Adipocyte (in vitro differentiated cells): ENCODE measurements at places on chromosomes 12 and 14.

DNA sequence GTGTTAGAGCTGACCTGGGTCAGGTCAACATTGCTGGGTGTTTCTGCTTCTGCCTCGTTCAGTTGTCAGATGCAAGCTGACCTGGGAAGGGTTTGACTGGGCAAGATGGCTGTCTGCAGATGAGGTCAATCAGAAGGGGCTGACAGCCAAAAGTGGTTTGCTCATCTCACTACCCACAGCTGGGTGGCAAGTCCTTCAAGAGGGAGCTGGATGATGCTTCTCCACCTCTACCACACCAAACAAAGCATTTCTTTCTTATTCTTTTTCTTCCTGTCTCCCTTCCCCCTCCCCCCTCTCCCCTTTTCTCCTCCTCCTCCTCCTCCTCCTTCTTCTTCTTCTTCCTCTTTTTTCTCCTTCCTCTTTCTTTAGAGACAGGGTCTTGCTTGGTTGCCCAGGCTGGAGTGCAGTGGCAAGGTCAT is 268.2 kb upstream of the PLEKHG7 start:
- DNase-seq: no peak

DNA sequence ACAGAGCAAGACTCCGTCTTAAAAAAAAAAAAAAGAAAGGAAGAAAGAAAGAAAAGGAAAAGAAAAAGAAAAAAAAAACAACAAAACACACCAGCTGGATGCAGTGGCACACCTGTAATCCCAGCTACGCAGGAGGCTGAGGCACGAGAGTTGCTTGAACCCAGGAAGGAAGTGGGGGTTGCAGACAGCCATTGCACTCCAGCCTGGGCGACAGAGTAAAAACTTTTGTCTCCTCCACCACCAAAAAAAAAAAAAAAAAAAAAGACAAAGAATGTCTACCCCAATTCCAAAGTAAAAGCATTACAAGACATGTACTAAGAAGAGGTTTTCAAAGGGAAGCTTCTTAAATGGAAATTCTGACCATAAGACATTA is 53.4 kb downstream of the HNRNPC start:
- DNase-seq: no peak

DNA sequence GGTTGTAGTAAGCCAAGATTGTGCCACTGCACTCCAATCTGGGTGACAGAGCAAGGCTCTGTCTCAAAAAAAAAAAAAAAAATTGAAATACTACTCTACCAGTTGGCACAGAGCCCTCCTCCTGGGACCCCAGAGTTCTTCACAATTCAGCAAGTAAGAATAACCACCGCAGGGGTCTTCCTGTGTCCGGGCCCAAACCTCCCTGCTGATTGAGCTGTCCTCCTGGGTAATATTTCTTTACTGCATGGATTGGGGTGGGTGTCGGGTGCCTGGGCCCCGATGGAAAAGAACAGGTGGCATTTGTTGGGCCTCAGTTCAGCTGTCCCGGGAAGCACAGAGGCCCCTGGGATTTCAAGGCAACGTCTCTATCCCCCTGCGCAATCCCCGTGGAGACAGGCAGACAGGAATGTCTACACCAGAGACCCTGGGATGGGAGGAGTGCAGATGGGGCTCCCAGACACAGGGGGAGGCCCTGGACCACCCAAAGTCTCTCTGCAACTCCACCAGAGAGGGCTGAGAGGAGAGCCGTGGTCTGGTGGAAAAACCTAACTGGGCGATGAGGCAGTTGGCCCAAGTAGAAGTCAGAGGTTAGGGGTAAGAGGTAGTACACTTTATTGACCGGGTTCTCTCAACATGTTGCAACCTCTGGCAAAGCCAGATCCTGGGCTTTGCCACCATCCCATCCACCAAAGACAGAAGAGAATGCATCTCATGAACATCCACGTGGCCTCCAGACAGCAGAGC is 32.7 kb upstream of the VPS37B start:
- no peak for DNase-seq

GRCh38 chr14:35866595-35867279 is 40.6 kb downstream of the BRMS1L start:
- no peak for DNase-seq

DNA sequence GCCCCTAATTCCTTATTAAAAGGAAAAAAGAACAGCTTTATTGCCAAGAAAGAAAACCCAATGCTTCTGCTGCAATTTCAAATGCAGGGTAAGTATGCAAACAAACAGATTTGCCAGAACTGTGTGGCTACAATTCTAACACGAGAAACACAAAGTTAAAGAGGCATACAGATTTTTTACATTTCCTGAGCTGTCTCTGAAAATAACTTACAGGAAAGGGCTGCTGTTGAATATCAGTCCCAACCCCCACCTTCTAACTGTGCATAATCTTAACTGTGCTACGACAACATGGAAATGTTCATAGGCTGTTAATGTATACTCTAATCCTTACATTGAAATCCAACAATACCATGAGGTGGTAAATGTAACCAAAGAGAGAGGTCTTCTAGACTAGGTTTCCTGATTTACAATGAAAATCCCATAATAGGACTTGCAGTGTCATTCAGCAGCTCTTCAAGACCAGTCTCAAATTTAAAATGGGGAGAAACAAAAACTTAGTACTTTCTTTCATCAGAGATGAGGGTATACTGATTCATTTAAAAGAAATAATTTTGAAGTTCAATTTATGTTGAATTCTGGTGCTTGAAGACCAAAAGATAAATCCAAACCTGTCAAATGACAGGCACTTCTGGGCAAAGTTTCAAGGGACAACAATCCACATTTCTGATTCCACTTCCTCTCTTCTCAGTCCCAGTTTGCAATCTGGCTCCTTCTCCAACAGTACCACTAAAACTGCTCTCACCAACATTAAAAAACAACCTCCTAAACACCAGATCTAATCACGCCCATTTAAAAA is 14.4 kb downstream of the FGD6 start:
- no peak for DNase-seq

GRCh38 chr14:88919502-88919901 is 95.1 kb downstream of the TTC8 start:
- DNase-seq: no peak

- DNase-seq: no peak
Observed at GRCh38 chr14:105867961-105868599, 341.7 kb downstream of the TMEM121 start.

- peak; percentile 74 for DNase-seq
Observed at GRCh38 chr12:46553266-46553665, 180.7 kb upstream of the SLC38A2 start.

GRCh38 chr12:99745121-99745520 is 97.6 kb downstream of the GARIN6 start:
- peak; percentile 76 for DNase-seq

- no peak for DNase-seq
Observed at GRCh38 chr12:117646520-117646919, 285.1 kb upstream of the NOS1 start.

GRCh38 chr12:117476341-117476740 is 114.9 kb upstream of the NOS1 start:
- no peak for DNase-seq

- no peak for DNase-seq
Observed at GRCh38 chr14:103581954-103582703, 19.4 kb downstream of the COA8 start.

DNA sequence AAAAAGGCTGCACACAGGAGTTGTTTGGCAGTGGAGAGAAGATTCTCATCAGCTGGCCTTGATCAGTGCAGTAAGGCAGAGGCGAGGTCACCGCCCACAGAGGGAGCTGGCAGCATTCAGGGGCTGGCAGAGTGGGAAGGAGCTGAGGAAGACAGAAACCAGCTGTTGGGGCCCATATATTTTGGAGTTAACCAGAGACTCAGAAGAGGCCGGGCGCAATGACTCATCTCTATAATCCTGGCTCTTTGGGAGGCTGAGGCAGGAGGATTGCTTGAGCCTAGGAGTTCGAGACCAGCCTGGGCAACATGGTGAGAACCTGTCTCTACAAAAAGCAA is 17.7 kb downstream of the SMCO2 start:
- peak; percentile 60 for DNase-seq

GRCh38 chr14:26180221-26180620 is 417.6 kb downstream of the NOVA1 start:
- no peak for DNase-seq

GRCh38 chr12:47020211-47020821 is 59.1 kb upstream of the PCED1B start:
- DNase-seq: peak; percentile 47

GRCh38 chr12:98470469-98471082 is 44.8 kb upstream of the TMPO start:
- DNase-seq: no peak

- DNase-seq: no peak
Observed at GRCh38 chr14:60637479-60638315, 11.6 kb downstream of the SIX1 start.

- DNase-seq: peak; percentile 100
Observed at GRCh38 chr12:132908145-132909029, 21.0 kb upstream of the CHFR start.

DNA sequence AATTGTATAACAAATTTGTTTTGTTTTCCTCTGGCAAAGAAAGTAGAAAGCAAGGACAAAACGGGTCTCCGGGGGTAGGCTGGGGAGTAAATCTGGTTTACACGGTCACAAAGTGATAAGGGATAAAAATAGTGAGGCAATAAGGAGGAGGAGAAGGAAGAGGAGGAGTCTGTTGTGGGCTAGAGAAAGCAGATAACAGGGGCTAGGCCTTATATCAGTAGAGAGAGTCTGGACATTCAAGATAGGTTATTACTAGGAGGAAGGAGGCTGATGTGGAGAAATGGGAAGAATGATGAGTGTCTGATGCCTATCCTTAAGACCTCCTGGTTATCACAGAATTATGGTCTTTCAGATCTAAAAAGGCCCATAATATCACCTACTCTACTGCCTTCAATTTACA is 83.2 kb upstream of the SSTR1 start:
- no peak for DNase-seq

DNA sequence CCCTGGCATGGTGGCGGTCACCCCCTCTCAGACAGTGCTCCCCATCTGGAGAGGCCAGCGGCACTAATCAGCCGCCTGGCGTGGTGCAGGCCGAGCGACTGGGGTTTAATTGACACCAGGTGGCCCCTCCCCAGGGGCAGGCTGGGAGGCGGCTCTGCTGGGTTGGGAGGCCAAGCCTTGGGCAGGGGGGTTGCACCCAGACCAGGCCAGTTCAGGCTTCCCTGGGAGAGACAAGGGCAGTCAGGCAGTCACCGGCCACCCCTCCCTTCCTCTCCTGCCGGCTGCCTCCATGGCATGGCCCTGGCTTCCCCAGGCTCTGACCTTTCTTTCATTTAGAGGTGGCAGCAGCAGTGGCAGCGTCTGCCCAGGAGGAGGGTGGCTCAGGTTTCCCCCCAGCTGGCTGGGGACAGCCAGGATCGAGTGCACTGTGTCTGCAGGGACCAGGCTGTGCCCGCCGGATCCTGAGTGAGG is 78.1 kb upstream of the NOS1 start:
- DNase-seq: no peak

- peak; percentile 36 for DNase-seq
Observed at GRCh38 chr14:29925736-29926135, 1.9 kb downstream of the PRKD1 start.

DNA sequence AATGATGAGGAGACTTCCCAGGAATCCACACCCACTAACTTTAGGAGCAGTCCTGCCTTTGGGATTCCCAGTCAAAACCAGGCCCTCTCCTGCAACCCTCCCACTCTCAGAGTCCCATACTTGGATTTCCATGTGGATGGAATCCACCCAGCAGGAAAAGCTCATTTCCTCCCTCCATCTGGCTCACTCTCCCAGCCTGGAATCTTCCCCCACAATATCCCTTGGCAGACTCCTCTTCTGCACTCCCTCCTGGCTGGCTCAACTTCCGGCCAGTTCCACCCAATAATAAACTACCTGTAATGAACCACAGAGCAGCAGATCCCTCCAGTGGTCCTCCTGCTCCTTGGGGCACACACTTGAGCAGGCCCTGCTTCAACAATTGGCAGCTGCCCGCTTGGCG is 102.8 kb upstream of the EGLN3 start:
- no peak for DNase-seq

DNA sequence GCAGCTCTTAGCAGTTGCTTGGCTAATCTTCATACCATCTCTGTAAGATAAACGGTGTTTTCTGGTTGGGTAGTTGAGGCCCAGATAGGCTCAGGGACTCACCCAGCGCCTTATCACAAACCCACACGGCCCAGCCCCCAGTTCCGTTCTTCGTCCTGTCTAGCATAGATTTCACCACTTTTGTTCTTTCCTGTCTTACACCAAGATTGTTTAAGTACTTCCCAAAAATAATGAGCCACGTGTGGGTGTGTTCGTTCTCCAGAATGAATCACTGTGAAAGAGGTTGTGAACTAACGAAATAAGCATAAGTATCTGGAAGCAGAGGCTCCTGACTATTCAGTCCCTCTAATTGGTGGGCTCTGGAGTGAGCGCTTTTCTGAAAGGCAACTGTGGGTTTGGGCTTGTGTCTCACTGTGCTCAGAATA is 21.4 kb downstream of the ACVR1B start:
- peak; percentile 53 for DNase-seq

GRCh38 chr12:15428632-15429031 is 106.3 kb downstream of the PTPRO start:
- no peak for DNase-seq

- no peak for DNase-seq
Observed at GRCh38 chr14:73753124-73753886, 39.1 kb upstream of the PNMA1 start.

DNA sequence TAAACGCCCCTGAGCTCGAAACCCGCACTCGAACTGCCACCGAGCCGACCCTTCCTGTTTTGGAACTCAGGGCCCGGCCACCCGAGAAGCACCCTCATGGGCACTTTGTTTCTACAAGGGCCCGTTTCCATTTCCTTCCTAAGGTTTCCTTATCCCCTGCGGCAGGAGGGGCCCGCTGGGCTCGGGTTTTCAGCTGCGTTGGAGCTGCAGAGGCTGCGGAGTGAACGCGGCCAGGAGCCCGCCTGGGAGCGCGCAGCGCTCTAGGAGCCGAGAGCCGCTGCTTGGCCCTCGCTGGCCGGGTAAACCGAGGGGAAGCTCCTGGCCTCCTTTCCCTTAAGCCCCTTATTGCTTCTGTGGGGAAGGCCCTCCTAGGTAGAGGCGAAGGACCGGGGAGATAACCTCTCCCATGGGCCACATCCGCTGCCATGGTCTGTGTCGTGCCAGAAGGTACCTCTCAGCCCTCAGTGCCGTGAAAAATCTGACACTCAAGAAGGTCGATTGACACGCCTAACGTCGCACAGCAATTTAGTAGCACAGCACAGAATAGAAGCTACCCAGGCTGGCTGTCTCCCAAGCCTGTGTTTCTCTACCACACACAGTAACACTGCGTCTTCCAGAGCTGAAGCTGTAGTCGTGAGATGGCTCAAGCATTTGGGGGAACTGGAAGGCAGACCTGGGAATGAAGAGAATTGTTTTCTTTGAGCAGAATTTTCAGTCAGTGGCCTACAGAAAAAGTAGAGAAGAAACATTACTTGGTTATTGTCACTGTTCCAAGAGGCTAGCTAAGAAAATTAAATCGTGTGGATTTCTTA is 12.9 kb upstream of the CALM1 start:
- DNase-seq: peak; percentile 54

- DNase-seq: no peak
Observed at GRCh38 chr12:31260840-31261239, 65.1 kb downstream of the SINHCAF start.

DNA sequence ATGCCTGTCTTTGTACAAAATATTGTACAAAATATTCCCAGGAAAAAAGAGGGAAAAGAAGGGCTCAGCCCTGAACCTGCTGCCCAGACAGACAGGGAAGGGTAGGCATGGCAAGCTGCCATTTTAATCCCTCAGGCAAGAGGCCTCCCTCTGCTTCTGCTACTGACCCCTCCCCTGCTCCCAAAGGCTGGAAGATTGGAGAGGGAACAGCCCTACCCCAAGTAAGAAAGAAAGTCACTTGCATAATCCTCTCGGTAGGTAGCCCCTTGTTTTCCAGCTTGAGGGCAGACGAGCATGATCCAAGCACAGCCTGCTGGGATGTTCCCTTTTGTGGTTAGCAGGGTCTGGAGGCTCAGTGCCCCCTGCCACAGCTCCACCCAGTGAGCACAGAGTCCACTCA is 20.7 kb downstream of the ADCY6 start:
- no peak for DNase-seq
